Adipocyte (in vitro differentiated cells): ENCODE measurements at places on chromosomes 1 and 21.

GRCh38 chr1:233144434-233144833, 151.1 kb downstream of the PCNX2 start:
- DNase-seq: no peak

DNA sequence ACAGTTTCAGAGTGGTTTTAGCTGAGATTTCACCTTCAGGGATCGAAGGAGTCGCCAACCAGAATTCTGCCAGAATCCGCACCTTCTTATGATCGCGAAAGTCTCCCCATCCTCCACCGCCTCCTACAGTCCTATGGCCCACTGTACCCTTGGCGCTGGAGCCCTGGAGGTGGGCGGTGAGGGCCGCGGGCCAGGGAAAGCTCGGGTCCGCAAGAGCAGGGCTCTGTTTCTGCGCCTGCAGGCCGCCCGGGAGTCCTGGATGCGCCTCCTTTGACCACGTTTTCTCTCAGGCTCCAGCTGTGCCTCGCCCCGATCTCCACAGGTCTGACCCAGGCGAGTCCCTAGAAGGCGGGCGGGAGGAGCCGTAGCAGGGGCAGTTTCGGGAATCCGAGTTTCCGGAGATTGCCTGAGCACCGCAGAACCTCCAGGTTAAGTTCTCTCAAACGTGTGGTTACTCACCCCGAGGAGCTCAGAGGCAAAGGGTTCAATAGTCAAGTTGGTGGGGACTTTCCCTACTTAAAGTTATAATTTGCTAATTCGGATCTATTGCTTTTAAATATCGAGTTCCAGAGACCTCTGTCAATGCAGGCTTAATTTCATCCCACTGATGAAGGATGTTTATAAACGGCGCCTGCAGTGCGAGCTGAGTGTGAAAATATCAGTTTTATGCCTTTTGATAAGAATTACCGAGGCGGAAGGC, 3.2 kb upstream of the LHX8 start:
- DNase-seq: peak; percentile 32

DNA sequence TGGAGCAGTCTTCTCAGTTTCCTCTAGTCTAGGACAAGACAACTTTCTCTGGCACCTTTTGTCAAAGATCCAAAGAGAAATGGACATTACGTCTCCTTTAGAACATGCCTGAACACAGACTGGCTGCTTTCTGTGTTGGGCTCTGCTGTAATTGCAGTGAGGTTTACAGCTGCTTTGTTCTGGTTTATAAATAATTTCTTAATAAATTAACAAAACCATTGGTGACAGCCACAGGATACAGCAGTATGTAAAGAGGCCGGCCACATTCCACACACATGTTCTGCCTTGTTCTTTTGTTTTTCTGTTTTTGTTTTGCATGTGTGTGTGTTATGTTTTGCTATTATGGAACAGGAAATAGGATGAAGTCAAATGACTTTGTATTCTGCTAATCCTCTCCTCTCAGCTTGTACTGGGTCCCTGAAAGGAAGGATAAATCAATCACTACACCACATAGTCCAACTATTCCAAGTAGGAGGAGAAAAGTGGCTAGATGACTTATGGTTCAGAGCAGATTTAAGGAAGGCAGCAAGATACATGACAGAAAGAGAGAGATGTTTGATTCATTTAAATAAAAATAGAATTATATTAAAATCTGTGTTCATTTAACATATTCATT, 161.5 kb upstream of the ESRRG start:
- DNase-seq: no peak

DNA sequence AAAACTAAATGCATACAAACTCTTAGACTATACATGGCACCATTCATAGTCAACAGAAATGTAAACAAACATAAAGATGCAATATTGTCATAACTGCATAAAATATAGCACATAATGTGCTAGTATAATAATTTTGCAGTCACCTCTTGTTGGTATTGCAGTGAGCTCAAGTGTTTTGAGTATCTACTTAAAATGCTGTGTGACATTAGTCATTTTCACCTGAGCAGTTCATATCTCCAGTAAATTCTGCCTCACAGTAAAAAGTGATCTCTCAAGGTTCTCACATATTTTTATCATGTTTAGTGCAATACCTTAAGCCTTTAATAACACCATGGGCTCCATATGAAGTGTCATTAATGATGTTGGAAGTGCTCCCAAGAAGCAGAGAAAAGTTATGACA, 29.6 kb upstream of the FMO2 start:
- DNase-seq: no peak

GRCh38 chr1:53589043-53589887, 130.1 kb downstream of the DMRTB1 start:
- DNase-seq: no peak

DNA sequence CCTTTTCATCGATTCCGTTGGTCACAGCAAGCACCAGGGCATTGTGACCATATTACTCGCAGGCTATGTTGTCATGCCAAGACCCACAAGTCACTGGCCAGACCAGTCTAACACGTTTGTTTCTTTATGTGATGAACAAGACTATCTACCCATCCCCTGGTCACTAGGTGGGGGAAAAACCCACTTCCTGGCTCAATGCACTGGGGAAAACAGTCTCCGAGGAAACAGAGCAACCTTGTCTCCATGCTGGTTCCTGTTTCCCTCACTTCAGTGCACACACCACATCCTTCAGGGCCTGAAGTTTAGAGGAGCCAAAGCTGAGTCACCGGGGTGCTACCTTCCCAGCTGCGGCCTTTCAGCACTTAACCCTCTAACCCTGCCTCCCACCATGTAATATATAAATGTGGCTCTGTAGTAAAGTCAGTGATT, 20.9 kb downstream of the ERICH3 start:
- peak; percentile 14 for DNase-seq

DNA sequence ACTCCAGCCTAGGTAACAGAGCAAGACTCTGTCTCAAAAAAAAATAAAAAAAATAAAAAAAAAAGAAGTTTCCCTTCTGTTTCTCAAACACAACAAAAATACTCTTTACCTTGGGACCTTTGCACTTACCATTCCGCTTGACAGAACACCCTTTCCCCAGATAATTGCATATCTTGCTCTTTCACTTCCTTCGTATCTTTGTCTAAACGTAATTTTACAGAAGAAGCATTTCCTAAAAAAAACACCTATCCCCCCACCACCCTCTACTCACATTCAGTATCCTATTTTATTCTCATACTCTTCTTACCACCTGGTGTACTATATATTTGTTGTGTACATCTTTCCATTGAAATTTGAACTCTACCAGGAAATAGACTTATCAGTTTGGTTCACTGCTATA, 32.7 kb downstream of the ASH1L start:
- no peak for DNase-seq

GRCh38 chr1:12618965-12619791, 1.2 kb upstream of the DHRS3 start:
- peak; percentile 85 for DNase-seq
